Cortex of kidney (tissue), 1 donor: ENCODE measurements at places on chromosomes 4 and X.

GRCh38 chr4:84492737-84493091 is 6.4 kb downstream of the NKX6-1 start:
- no peak for DNase-seq

- no peak for DNase-seq
Measured at GRCh38 chr4:15756361-15756861, 21.7 kb upstream of the CD38 start.

DNA sequence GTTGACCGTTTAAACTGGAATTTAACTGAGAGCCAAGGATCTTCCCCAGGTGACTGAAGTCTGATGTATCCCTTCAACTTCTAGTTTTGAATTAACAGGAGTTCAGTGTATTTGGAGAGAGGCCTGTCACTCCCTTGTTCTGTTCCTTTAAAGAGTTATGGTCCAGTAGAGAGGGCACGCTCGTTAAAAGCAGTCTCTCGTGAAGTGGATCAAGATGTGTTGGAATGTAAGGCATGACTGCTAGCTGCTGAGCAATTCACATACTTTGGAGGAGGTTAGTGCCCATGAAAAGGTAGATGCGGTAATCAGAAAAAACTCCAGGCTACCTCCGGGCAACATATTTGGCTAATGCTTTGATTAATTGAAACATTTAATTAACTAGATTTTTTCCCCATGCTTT is 65.7 kb downstream of the SHROOM2 start:
- DNase-seq, result no peak

DNA sequence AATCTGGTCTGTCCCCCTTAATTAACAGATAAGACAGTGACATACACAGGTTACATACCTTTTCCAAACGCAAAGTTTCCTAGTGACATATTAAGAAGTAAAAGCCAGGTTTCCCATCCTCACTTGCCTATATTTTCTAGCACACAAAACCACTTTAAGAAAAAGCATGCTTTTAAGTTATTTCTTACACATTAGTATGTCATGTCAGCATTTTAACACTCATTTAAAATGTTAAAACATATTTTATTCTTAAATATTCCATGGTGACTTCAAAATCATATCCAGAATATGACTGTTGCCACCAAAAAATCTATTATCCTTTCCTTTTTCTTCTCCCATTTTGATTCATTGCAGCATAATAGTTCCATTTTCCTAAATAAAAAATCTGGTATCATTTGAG is 1830.2 kb downstream of the STIM2 start:
- no peak for DNase-seq
